ENCODE measurements at places on chromosomes 5 and 9.

GRCh38 chr5:97923496-97923895, 740.4 kb upstream of the RIOK2 start:
- no peak for DNase-seq

GRCh38 chr5:88214655-88215054, 54.0 kb downstream of the TMEM161B start:
- no peak for DNase-seq

DNA sequence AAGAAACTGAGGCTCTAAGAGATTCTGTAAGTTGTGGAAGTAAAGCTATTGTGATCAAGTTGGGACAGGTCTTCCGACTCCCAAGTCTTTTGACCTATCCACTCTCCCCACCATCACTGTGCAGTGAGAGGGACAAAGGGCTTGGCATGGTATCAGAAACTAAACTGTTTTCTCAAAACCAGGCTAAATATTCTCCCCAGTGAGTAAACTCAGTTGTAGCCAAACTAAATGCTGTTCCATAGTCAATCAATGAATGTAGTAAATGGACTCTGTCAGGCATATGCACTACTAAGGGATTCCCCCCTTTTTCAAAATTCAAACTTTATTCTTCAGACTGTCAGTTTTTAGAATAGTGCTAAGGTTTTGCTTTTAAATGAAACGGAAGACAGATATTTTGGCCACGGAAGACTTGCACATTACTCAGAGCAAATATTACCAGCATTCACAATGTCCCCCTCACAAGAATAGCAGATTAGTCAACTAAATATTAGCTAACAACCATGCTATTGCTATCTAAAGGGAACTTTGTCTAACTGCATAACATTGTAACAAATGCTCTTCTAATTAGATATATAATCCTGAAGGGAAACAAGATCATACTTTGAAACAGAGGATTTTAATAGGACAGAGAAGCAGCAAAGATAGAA, 7.1 kb downstream of the PRKAA1 start:
- DNase-seq = no peak

GRCh38 chr9:86285261-86285660, 2.9 kb upstream of the ISCA1 start:
- DNase-seq = no peak

GRCh38 chr5:56164376-56164775, 68.8 kb downstream of the ANKRD55 start:
- DNase-seq = no peak

DNA sequence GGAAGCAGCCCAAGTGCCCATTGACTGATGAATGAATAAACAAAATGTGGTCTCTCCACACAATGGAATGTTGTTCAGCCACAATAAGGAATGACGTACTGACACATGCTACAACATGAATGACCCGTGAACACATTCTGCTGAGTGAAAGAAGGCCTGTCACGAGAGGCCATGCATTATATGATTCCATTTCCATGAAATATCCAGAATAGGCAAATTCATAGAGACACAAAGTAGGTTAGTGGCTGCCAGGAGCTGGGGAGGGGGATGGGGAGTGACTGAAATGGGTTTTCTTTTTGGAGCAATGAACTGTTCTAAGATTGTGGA, 41.4 kb downstream of the BICD2 start:
- peak; percentile 71 for DNase-seq

GRCh38 chr5:24555229-24555628, 89.5 kb downstream of the CDH10 start:
- no peak for DNase-seq

- DNase-seq = no peak
Measured at GRCh38 chr9:20186823-20187222, 398.0 kb upstream of the SLC24A2 start.

DNA sequence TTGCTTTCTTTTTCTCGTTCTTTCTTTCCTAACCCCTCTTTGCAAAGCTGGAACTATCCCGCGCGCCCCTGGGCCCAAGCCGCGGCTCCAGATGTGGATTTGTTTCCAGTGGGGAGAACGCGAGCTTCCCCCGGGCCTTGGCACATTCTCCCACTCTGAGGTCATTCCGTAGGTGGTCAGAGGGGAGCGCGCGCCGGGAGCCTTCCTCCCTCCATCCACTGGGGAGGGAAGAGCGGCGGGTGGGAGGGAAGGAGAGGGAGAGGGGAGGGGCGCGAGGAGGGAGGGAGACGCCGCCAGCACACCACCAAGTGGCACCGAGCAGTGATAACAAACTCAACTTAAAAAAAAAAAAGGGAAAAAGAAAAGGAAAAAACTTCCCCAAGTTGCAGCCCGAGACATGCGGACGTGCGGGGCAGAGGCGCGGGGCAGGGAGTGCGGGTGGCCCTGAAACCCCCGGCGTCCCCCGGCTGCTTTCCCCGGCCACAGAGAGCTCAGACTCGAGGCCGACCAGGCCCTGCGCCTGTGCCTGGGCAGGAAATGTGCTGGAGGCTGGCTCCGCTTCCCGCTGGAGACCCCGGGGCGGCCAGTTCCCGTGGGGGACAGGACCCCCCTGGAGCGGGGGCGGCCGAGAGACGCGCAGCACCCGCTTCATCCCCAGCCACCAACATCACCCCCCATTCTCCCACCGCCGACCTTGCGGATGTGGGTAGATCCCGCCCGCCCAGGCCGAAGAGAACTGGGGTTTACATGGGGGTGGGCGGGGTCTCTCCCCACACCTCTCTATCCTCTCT, 3.1 kb downstream of the IER5L start:
- DNase-seq = peak; percentile 7

DNA sequence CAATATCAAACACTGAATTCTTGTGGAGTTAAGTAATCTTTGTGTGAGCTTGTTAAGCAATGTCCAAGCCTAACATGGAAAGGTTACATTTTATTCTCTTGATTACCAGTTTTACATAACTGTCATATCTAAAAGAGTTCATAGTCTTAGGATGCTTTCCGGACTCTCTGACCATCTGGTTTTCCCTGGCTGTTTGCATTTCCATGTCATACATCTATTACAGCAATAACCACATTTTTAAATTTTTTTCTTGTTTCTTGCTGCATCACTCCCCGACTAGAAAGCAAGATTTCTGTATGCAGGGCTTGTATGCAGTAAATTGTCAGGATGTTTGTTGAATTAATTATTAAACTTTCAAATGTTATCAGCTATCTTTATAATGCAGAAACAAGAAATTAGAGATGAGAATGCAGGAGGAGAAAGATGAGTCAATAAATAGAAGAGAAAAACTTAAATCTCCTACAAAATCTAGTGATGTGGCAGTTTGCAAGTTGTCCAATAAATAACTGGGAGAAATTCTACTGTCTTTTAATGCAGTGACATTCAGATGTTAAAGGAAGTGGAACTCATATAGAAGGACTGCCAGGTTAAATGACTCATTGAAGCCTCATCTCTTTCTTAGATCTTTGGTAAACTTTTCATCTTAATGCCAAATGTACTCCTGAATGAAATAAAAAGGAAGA, 179.6 kb upstream of the SGCD start:
- no peak for DNase-seq

DNA sequence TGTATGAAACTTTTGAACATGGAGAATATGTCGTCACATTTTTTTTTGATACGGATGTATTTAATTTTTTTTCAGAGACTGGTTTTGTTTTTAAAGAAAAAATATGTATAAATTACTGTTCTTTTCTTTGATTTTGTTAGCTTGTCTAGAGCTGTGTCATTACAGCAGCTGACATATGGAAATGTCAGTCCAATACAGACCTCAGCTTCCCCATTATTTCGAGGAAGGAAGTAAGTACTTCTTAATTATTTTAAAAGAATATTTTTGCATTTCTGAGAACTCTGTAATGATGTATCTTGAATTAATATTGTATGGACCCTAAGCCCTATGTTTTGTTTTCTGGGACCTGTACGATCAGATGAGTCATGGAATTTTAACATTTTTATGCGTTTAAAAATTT, 7.6 kb downstream of the TENT2 start:
- DNase-seq = no peak

- DNase-seq = no peak
Measured at GRCh38 chr5:137282216-137282615, 216.9 kb downstream of the SPOCK1 start.

DNA sequence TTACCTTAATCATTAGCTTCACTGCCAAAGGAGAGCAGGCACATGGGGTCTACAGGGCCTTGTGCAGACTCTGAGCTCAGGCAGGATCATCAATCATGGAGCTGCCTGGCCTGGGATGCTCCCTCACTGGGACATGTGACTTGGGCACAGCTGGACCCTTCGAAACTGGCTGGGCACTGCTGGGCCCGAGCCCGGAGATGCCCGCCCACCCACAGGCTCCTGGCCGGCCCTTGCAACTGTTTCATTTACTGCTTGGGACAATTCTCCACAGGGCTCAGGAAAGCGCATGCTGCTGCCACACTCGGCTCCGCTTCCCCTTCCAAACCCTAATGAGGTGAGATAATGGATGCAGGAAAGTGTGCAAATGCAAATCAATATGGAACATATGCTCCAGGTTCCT, 387.5 kb downstream of the TRIM36 start:
- DNase-seq = no peak

DNA sequence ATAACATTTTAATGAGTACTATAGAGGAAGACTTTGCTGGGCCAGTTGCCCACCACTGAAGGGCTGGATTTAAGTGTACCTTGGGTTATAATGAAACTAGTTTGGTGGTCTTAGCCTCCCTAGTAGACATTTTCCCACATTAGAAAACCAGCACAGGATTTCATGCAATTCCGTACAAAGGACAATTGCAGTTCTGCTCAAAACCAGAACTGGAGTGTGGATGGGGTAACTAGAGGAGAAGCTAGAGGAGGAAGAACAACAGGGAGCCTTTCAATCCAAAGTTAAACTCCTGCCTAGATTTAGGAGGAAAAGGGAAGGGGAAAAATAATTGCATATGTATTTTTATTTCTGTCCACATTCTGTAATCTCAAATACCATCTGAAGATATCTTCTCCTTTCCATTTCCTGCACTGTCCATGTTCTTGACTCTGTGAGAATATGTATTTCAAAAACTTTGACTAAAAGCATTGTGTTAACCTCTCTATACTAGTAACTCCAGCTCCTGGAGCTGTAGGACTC, 97.5 kb upstream of the SSBP2 start:
- no peak for DNase-seq

GRCh38 chr5:160479220-160479619, 57.6 kb downstream of the PTTG1 start:
- DNase-seq = no peak

GRCh38 chr9:111106202-111106601, 67.9 kb upstream of the LPAR1 start:
- DNase-seq = no peak

GRCh38 chr9:136187683-136188586, 17.0 kb downstream of the LHX3 start:
- DNase-seq = no peak

GRCh38 chr5:39533749-39534148, 109.0 kb upstream of the DAB2 start:
- DNase-seq = no peak

DNA sequence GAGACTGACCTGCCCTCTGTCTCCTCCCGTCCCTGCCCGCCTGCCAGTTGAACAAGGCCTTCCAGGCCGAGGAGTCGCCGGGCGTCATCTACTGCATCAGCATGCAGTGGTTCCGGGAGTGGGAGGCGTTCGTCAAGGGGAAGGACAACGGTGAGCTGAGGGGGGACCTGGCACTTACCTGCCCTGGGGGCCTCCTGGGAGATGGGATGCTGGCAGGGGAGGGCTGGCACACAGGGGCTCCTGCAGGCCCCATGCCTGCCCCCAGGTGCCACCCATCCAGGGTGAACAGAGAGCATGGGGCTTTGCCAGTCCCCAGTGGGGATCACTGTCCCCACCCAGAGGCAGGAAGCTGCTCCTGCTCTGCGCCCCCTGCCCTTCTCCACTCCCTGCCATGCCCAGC, 43.0 kb downstream of the USP20 start:
- DNase-seq = no peak

DNA sequence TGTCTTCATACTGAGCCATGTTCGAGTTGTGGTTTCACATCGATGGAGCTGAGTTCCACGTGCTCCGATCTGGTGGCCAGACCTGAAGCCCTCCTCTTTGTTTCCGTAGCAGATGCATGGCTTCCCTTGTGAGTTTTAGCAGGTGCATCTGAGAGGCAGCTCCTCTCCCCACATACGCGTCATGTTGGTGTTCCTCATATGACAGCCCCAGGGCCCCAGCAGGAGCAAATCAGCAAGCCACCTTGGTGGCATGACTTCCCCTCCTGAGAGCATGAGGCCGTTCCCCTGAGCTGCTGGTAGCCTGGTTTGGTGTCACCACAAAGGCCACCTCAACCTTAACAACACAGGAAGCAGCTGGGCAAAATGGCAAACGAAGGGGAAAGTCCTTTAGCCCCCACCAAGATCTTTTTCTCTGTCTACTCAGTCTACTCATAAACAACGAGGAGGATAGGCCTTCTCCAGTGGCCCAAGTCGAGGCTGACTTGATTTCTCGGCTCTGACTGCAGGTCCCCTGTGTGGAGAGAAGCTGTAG, 5.9 kb downstream of the CYFIP2 start:
- DNase-seq = no peak

GRCh38 chr5:179224741-179225140, 120.5 kb downstream of the ADAMTS2 start:
- no peak for DNase-seq

GRCh38 chr5:15993919-15994318, 185.7 kb downstream of the MARCHF11 start:
- DNase-seq = no peak

DNA sequence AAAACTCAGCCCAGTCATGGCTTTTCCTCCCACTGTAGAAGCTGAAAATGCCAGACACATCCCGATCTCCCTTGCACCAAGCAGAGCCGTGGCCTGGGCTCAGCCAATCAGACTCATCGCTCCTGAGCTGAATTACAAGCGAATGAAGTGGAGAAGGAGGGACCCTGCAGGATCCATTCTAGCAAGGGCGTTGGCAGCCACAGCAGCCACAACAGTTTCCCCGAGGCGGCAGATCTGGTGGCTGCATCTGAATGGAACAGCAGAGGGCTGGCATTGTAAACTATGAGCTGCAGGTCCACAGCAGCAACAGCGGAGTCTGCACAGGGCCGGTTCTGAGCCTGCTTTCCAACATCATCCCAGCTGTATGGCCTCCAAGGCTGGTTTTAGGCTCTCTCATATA, 23.8 kb downstream of the ALG2 start:
- DNase-seq = no peak

GRCh38 chr9:1207686-1208085, 157.5 kb downstream of the DMRT2 start:
- no peak for DNase-seq

- DNase-seq = no peak
Measured at GRCh38 chr9:81461196-81461595, 228.2 kb downstream of the TLE1 start.

- no peak for DNase-seq
Measured at GRCh38 chr9:129069862-129070641, 10.9 kb upstream of the DOLPP1 start.

- no peak for DNase-seq
Measured at GRCh38 chr5:142322747-142323479, 1.9 kb downstream of the SPRY4 start.

- DNase-seq = no peak
Measured at GRCh38 chr9:89405826-89406225, 87.5 kb downstream of the SECISBP2 start.

DNA sequence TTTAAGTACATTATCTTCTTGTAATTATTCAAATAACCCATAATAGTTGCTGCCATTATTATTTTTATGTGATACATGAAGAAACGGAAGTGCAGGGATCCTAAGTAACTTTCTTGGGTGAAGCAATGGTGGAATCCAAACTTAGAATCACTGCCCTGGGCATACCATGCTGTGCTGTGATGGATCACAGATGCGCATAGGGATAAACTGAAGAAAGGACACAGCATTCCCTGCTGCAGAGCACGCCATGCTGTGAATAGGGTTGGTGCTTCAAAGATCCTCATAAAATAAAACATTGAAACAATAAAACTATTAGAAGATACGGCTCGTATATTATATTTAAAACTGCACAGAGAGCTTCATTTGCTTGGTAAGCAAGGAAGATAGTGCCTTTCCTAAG, 211.7 kb upstream of the ADAMTS16 start:
- DNase-seq = no peak
